ENCODE measurements at places on chromosomes 11 and 22.
A peak's percentile ranks its signal among the peaks of the same experiment; 100 is the strongest.

GRCh38 chr11:65764434-65764833 lies 16.3 kb downstream of the AP5B1 start:
- DNase-seq: no peak

GRCh38 chr11:64298966-64299846 lies 952 bp upstream of the CATSPERZ start:
- DNase-seq: peak; percentile 69

DNA sequence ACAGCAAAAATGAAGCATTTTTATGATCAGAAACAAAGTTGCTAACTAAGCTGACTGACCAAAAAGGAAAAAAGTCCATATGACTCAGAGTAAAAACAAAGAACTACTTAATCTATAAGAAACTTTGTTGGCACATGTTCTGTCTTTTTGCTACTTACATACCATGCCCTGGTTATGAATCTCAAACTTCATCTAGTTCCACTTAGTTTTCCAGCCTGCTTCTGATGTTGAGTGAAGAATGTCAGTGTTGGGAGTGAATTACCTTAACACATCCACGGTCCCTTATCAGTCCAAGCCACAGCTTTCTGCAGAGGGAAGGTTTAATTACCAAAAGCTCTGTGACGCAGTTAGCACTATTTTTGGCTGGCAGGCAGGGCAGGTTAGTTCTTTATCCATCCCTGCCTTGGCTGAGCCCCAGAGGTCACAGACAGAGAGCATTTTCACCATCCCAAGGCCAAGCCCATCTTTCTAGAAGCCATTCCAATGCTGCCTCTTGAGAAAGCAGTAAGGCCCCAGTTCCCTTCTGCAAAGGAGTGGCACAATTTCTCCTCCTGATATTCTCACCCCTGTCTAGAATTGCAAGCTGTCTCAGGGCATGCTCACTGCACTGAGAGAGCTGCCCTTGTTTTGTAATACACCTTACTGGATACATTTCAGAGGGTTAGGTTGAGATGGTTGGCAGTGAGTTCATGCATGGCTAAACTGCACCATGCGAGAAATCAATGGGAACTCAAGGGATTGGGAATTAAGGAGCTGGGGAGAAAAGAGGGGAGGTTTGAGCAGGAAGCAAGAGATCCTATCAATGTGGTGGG lies 67.1 kb downstream of the SLC1A2 start:
- DNase-seq: no peak

DNA sequence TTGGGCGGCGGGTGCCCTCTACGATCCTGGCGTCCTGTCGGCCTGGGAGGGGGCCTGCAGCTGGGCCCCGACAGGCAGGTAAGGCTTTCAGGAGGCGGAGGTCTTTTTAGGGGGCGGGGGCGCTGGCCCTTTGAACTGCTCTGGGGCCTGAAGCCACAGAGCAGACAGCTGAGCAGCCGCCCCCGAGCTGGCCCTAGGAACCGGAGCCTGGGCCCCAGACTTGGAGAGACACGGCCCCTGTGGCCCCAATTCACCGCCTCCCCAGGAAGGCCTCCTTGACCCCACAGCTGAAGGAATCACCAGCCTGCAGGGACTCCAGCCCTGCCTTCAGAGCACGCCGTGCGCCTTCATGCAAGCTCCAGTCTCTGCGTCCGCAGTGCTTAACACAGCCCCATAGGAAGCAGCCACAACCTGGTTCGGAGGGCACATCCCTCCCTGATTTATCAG lies 618 bp upstream of the CERK start:
- peak; percentile 51 for DNase-seq

GRCh38 chr22:45686836-45687235 lies 15.2 kb downstream of the ATXN10 start:
- no peak for DNase-seq

DNA sequence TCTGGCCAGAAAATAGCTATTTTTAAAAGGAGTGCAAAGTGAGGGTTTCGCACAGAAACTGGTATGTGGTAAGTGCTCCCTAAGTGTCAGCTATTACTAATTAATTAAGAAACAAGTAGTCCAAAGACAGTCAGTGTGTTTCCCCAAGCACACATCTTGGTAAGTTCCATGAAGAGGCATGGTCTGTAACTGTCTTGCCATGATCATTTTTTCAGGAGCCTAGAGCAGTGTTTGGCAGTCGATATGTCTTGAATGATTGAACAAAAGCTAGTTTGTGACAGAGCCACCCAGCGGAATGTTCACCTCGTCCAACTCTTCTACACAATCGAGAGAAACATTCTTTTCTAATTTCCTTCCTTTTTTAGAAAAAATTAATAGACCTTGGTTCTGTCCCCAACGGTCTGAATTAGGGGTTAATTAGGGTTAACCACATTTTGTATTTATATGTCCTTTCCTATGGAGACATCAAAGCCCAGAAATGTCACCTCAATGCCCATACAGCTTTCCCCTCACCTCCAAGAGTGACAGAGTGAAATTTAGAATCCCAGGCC lies 57.6 kb upstream of the FTH1 start:
- no peak for DNase-seq

- DNase-seq: peak; percentile 88
Measured at GRCh38 chr11:70481625-70482528, 83.5 kb downstream of the CTTN start.
